ENCODE measurements at places on chromosomes 2 and 18. TPM values are rescaled to one million over a fixed set of nuclear protein-coding genes. Genes with fewer than 3 reads are reported as not detected.

DNA sequence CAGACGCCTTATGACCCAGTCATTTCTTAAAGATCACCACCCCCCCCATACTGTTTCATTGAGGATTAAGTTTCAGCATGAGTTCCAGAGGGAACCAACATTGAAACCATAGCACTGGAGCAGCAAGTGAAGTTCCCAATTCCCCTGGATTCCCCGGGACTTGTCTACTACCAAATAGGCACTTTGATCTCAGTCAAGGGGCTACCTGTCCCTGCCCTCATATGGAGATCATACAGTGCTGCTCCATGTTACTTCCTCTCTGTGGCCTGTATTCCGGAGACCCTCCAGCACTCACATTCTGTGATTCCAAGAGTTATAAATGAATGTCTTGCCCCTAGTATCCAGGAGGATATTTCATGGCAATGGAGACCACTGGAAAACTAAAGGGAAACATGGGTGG is 42.5 kb downstream of the RNF144A start:
- DNase-seq: no peak

DNA sequence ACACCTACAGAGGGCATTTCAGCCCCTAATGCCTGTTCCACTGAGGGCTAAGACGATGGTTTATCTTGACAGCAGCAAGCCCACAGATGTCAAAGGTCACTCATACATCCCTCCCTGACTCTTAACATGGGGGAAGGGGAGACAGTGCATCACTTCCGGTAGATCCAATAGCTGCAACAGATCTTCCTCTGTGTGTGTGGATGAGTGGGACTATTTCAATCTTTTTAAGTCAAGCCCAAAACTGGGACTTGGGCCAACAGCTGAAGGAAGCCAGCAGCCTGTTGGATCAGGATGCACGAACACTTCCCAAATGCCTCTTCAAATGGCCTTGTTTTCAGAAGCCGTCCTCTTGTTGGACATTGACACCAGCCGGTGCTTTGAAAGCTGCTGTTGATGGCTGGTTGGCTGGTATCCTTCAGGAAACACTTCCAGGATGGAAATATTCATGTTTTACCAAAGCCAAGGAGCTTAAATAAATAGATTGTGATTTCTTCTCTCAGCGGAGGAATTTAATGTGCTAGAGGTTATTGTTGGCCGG is 59.2 kb downstream of the IL1R2 start:
- no peak for DNase-seq

DNA sequence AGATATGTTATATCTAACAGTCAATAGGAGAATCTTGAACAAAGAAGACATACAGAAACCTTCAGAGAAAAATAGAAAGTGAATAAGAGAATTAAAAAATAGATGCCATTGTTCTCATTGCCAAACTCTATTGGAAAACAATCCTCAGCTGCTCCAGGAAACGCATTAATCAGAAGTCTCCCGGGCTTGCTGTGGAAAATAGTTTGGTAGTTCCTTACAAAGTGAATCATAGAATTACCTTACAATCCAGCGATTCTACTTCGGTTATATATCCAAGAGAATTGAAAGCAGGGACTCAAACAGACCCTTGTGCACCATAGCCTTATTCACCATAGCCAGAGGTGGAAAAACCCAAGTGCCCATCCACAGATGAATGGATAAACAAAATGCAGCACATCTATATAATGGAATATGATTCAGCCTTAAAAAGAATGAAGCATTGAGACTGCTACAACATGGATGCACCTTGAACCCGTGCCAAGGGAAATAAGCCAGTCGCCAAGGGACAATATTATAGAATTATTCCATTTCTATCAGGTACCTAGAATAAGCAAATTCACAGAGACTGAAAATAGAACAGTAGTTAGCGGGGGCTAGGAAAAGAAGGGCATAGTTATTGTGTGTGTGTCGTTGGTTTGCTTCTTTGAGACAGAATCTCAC is 21.9 kb upstream of the CHRNA1 start:
- DNase-seq: no peak

DNA sequence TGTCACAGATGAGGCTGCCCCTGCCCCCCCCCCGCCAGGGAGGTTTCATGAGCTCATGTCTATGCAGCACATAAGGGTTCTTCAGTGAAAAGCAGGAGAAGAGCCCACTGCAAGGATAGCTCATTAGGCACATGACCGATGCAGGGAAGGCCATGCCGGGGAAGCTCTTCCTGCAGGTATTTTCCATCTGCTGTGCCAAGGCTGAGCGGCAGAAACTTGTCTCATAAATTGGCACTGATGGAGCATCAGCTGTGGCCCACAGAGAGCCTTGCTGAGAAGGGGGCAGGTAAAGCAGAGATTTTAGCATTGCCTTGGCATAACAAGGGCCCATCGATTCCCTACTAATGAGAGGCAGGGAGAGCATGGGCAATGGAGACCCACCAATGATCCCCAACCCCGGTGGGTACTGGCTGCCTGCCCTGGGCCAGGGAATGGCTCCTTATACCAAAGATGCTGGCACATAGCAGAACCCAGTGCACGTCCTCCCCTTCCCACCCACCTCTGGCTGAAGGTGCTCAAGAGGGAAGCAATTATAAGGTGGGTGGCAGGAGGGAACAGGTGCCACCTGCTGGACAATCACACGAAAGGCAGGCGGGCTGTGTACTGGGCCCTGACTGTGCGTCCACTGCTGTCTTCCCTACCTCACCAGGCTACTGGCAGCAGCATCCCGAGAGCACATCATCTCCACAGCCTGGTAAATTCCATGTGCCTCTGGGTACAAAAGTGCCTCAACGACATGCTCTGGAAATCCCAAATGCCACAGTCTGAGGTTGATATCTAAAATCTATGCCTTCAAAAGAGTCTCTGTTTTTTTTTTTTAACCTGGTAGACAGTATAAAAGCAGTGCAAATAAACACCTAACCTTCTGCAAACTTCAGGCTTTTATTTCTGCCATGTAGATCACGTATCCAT is 41.4 kb downstream of the STEAP3 start:
- DNase-seq: no peak

DNA sequence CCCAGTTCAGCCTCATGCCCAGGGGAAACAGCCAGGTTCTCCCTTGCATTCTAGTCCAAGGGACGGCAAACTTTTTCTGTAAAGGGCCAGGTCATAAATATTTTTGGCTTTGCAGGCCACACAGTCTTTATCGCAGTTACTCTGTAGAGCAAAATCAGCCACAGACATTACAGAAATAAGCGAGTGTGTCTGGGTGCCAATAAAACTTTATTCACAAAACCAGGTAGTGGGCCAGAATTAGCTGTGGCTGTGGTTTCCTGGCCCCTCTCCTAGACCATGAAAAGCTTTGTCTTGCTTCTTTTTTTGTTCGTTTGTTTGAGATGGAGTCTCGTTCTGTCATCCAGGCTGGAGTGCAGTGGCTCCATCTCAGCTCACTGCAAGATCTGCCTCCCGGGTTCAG is 80.1 kb downstream of the EIPR1 start:
- DNase-seq: no peak

DNA sequence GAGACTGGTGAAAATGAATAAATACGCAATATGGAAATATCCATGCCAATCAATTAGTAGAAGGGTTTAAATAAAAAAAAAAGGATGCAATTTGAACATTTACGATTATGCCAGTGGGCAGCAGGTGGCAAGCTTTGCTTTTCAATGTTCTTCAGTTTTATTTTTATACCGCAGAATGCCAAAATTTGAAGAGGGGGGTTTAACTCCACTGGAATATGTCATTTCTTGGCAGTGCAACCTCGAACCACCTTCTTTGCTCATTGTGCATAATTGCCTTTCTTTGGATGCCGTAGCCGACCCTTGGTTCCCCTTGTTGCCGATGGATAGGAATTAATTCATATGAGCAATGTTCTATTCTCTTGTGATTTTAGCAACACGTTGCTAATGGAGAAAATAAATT is 88.0 kb downstream of the LTBP1 start:
- no peak for DNase-seq

- DNase-seq: no peak
Measured at GRCh38 chr2:175838979-175839378, 163.1 kb downstream of the LNPK start.

DNA sequence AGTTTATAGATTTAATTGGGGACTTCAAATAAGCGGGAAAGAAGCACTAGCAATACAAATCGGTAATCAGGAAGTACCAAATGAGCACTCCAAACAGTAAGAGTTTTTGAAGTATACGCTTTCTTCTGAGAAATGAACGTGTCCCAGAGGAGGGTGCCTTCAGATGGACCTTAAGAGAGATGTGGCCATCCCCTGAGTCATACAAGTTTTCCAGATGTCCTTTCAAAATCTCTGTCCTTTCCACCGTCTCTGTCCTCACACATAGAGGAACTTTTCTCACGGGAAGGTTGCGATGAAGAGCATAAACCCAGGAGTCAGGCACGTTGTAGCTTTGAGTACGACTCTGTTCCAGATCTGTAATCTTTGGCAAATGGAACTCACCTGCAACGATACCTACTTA is 1.7 kb upstream of the SMAD2 start:
- no peak for DNase-seq

- DNase-seq: no peak
Measured at GRCh38 chr2:27308359-27308881, at the start of gene UCN. TSS of gene UCN (minus strand) at chr2:27308445. CDS start at chr2:27307895, 550 bp downstream.

DNA sequence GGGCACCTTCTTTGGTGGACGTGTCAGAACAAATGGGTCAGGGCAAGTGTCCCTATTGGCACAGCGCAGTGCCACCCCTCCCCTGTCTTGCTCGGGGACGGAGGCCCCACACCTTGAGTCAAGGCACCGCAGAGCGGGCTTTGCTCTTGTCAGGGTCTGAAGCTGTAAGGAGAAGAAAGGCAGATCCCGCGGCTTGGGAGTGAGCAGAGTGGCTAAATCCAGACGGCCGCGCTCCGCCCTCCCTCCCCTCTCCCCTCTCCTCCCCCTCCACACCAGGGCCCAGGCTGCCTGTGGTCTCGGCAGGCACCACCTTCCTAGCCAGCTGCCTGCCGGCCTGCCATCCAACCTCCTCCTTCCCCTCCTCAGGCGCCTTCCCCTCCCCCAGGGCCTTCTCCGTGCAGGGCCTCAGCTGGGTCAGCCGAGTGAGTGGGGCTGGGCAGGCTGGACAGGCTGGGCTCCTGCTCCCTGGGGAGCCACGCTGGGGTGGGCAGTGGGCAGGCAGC is 25.8 kb downstream of the SPEG start:
- no peak for DNase-seq

DNA sequence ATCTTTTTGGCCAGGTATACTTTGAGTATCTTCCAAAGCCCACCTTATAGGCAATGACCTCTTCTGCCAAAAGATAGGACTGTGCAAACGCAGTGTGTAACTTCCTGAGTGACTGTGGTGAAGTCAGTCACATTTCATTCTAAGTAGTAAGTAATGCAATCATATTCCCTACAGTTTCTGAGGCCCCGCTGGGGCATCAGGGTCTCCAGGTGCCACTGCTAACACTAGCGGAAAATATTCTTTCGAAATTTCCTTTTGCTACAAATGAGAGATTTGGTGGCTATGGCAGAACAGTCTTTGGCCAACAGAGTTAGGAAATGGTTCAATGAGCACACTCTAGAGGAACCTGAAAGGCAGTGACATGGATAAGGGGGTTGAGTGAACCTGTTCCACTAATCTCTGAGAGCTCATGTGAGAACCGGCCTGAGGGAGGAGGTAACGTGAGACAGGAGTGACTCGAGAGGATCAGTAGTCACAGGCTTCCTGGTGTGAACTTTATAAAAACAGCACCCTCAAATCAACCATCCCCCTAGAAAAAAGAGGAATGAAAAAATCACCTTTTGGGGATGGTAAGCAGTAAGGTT is 102.6 kb upstream of the LPIN2 start:
- DNase-seq: no peak

- DNase-seq: no peak
Measured at GRCh38 chr2:101805152-101806088, 107.9 kb downstream of the MAP4K4 start.

DNA sequence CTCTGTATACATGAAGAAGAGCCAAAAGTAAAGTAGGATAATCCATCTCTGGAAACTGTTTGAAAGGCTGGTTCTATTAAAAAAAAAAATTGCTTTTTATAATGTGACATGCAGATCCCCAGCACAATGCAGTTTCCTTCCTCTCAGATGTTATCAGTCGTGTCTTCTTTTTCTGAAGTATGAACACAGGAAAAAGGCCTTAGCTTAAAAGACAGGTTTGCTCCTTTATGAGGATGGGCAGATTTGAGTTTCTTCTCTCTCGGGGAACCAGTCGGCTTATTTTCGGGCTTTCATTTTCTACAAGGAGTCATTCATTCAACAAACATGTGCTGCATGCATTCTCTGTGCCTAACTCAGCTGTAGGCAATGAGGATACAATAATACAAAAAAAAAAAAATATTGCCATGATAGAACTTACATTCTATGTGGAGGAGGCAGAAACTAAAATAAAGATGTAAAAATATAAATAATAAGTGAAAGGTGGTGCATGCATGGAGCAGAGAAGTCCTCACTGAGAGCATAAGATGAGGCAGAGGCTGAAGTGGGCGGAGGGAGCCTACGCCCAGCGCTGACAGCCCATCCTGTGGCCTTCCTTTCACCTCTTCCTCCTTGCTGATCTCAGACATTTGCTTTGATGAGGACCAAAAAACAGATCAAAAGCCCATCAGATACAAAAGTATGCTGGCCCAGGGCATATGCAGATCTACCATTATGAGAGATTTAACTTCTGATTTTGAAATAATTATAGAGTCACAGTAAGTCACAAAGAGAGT is at the start of gene CD226:
CD226 (minus strand) TSS at position 513 of the 773 bp plus-strand sequence; CDS start at position 46, 467 bp downstream.
- DNase-seq: no peak

GRCh38 chr2:236872015-236872414 is 213.7 kb upstream of the COPS8 start:
- no peak for DNase-seq

GRCh38 chr2:8653485-8653884 is 28.4 kb upstream of the ID2 start:
- DNase-seq: no peak

DNA sequence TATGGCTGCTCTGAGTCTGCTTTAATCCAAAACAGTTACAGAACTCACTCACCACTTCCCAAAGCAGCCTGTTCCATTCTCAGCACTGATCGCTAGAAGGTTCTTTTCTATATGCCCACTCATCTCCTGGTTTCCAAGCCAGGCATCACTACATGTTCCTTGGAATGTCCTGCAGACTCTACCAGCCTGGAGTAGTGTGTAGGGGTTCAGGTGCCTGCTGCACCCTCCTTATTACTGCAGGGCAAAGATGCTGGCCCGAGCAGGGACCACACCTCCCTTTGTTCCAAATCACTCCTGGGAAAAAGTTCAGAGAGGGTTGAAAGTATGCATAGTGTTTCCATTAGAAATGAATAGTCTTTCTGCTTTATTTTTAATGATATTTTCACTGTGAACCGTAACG is 196.6 kb downstream of the SH3RF3 start:
- no peak for DNase-seq

GRCh38 chr2:85188852-85189251 is 55.7 kb downstream of the TCF7L1 start:
- DNase-seq: no peak

GRCh38 chr18:45081566-45082181 is 401.0 kb downstream of the SETBP1 start:
- no peak for DNase-seq

- DNase-seq: no peak
Measured at GRCh38 chr2:21627938-21628337, 504.2 kb downstream of the TDRD15 start.

GRCh38 chr2:239727776-239728600 is 297.2 kb downstream of the NDUFA10 start:
- no peak for DNase-seq

The PLGLB2 gene
- total RNA-seq: 1.1 TPM

The MC2R gene
- total RNA-seq: not detected

The CHRNG gene
- total RNA-seq: not detected

The DSC1 gene
- 0.49 TPM for total RNA-seq

The RNF138 gene
- 28.6 TPM for total RNA-seq

The TNFAIP6 gene
- 1.2 TPM for total RNA-seq

The HJURP gene
- 5.1 TPM for total RNA-seq

The LINC00305 gene
- not detected for total RNA-seq
